ENCODE measurements at places on chromosomes 2 and 18. TPM values are rescaled to one million over a fixed set of nuclear protein-coding genes. Genes with fewer than 3 reads are reported as not detected.

SULT1C3 gene
- total RNA-seq = not detected

GPR39 gene
- not detected for total RNA-seq

IFIH1 gene
- 33.8 TPM for total RNA-seq

LAMA1 gene
- not detected for total RNA-seq

PTGR3 gene
- total RNA-seq = 33.0 TPM

RAB17 gene
- not detected for total RNA-seq

SERPINB13 gene
- not detected for total RNA-seq

DNAH7 gene
- total RNA-seq = not detected

NEB gene
- 0.22 TPM for total RNA-seq

ERICH2 gene
- not detected for total RNA-seq

RIT2 gene
- total RNA-seq = not detected

SOCS6 gene
- total RNA-seq = 0.60 TPM

REG1A gene
- total RNA-seq = not detected

GPR155 gene
- total RNA-seq = 11.0 TPM

NT5C1B gene
- not detected for total RNA-seq

TCF23 gene
- total RNA-seq = not detected

SCN3A gene
- total RNA-seq = 0.10 TPM

CXCR4 gene
- total RNA-seq = 70.2 TPM

FAP gene
- not detected for total RNA-seq

TUBA4B gene
- total RNA-seq = not detected

UGT1A4 gene
- not detected for total RNA-seq

- no peak overlapping the region for H3K4me3 ChIP-seq
- DNase-seq = no peak
- H3K36me3 ChIP-seq = no peaks in the 10 kb centered on the region
Observed at GRCh38 chr2:78029392-78029995, 507.3 kb upstream of the LRRTM4 start.

GRCh38 chr2:65085148-65085547, 28.9 kb downstream of the CEP68 start:
- peaks cover 24% of the 10 kb centered on the region for H3K36me3 ChIP-seq
- H3K27ac ChIP-seq = no peak overlapping the region
- H3K4me3 ChIP-seq = no peak overlapping the region
- H3K27me3 ChIP-seq = no peaks in the 10 kb centered on the region

DNA sequence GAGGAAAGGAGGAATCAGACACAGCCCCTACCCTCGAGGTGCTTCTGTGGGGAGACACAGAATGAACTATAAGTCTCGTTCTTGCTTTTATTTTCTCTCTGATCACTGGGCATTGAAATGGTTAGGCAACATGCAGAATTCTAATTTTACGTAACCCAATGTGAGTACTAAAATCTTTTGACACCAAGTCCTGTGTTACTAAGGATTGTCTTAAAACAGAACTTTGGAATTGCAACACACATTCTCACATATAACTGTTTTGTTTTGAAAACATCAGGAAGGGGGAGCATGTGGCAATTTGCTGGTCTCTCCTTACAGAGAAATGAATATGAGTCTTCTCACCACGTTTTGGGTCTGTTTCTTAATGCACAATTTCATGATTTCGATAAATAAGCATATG, 23.6 kb upstream of the SULT1C4 start:
- peaks cover 11% of the 10 kb centered on the region for H3K27me3 ChIP-seq
- no peak for DNase-seq
- H3K27ac ChIP-seq = no peak overlapping the region
- no peaks in the 10 kb centered on the region for H3K4me1 ChIP-seq

GRCh38 chr18:79191956-79192355, 122.8 kb downstream of the ATP9B start:
- DNase-seq = no peak
- no peaks in the 10 kb centered on the region for H3K27me3 ChIP-seq
- peaks cover 5% of the 10 kb centered on the region for H3K4me1 ChIP-seq
- H3K27ac ChIP-seq = no peak overlapping the region

- H3K4me1 ChIP-seq = peaks cover 32% of the 10 kb centered on the region
- DNase-seq = no peak
- no peaks in the 10 kb centered on the region for H3K27me3 ChIP-seq
Observed at GRCh38 chr2:237894396-237894979, 35.1 kb downstream of the RAMP1 start.

DNA sequence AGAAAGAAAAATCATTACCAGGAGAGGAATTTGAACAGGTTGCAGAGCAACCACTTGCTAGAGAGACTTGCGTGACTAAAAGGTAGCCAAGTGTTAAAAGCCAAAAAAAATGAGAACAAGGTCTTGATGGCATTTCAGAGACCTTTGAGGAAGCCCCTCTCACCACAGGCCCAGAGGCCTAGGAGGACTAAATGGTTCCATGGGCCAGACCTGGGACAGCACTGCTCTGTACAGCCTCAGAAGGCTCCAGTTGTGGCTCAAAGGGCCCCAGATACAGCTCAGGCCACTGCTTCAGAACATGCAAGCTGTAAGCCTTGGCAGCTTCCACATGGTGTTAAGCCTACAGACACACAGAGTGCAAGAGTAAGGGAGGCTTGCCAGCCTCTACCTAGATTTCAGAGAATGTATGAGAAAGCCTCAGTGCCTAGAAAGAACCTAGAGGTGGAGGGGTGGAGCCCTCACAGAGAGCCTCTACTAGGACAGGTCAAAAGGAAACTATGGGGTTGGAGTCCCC, 15.3 kb downstream of the CNDP1 start:
- H3K4me1 ChIP-seq = no peaks in the 10 kb centered on the region
- H3K27me3 ChIP-seq = peaks cover 2% of the 10 kb centered on the region
- H3K27ac ChIP-seq = no peak overlapping the region

- peaks cover 4% of the 10 kb centered on the region for H3K4me1 ChIP-seq
- H3K27me3 ChIP-seq = peaks cover 13% of the 10 kb centered on the region
- no peak for DNase-seq
- no peaks in the 10 kb centered on the region for H3K36me3 ChIP-seq
- no peak overlapping the region for H3K4me3 ChIP-seq
Observed at GRCh38 chr2:127680706-127681287, 5.5 kb upstream of the LIMS2 start.

GRCh38 chr18:59057969-59058368, 81.7 kb upstream of the SEC11C start:
- no peaks in the 10 kb centered on the region for H3K36me3 ChIP-seq
- no peak overlapping the region for H3K27ac ChIP-seq
- no peak overlapping the region for H3K4me3 ChIP-seq
- H3K27me3 ChIP-seq = peaks cover 9% of the 10 kb centered on the region
- DNase-seq = no peak

DNA sequence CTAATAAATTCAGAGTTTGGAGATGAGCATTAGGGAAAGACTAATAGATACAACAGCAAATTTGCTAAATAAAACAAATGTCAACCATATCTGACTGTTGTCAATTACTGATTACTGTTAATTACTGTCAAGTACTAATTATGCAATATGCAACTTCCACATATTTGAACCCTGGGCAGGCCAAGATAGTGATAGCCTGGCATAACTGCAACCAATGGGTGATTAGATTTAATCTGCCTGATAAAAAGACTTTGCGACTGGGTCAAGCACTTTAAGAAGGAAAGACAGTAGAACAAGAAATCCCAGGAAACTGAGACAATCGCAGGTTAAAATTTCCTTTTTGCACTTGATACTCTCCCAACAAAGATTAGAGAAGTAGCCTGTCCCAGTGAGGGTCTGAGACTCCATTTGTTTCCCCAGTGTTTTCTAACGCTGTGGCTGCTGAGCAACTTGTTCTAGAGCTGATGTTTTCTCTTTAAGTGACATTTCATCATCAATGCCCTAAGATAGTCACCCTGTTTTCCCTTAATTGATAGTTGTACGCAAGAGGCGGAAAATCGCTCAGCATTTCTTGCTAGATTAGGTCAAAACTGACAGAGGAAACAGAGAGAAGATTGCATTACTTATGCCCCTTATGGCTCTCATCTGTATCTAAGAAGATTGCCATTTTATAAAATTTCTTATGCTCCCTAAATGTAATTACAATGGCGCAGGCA, 17.8 kb downstream of the ARHGAP15 start:
- DNase-seq = no peak
- peaks cover 11% of the 10 kb centered on the region for H3K36me3 ChIP-seq
- peak overlapping the region; percentile 65 for H3K27ac ChIP-seq
- H3K4me3 ChIP-seq = no peak overlapping the region
- peaks cover 84% of the 10 kb centered on the region for H3K4me1 ChIP-seq

DNA sequence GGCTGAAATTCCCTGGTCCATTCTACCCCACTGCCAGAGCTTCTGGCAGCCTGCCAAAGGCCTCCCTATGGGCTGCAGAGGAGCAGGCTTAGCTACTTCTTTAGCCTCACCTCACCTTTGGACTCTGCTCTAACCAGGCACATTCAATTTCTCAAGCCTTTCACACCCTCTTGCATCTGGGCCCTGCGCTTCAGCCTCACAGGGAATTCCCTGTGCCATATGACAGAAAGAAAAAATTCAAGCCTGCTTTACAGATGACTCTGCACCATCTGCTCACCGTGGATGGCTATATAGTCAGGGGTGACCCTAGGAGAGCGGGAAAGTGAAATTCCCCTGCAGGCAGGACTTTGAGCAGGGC, 62.5 kb downstream of the REEP1 start:
- no peak for DNase-seq
- no peak overlapping the region for H3K27ac ChIP-seq
- H3K4me1 ChIP-seq = peaks cover 10% of the 10 kb centered on the region
- no peaks in the 10 kb centered on the region for H3K27me3 ChIP-seq
- H3K36me3 ChIP-seq = peaks cover 4% of the 10 kb centered on the region

- no peaks in the 10 kb centered on the region for H3K4me1 ChIP-seq
- DNase-seq = no peak
- no peak overlapping the region for H3K27ac ChIP-seq
Observed at GRCh38 chr2:241672243-241673188, 14.1 kb downstream of the DTYMK start.

- H3K36me3 ChIP-seq = no peaks in the 10 kb centered on the region
- H3K4me1 ChIP-seq = peaks cover 3% of the 10 kb centered on the region
- peak; percentile 48 for DNase-seq
- no peak overlapping the region for H3K27ac ChIP-seq
Observed at GRCh38 chr2:206693399-206694137, 24.6 kb downstream of the DYTN start.

GRCh38 chr2:64988420-64989125, 626 bp upstream of the SLC1A4 start:
- peak overlapping the region; percentile 60 for H3K4me3 ChIP-seq
- H3K27ac ChIP-seq = peak overlapping the region; percentile 7
- peaks cover 11% of the 10 kb centered on the region for H3K27me3 ChIP-seq
- peak; percentile 35 for DNase-seq
- H3K4me1 ChIP-seq = peaks cover 35% of the 10 kb centered on the region

- H3K27ac ChIP-seq = no peak overlapping the region
- peak; percentile 32 for DNase-seq
- H3K36me3 ChIP-seq = peaks cover 1% of the 10 kb centered on the region
- H3K4me1 ChIP-seq = peaks cover 5% of the 10 kb centered on the region
- H3K27me3 ChIP-seq = peaks cover 3% of the 10 kb centered on the region
Observed at GRCh38 chr2:99085421-99085820, 56.1 kb upstream of the C2orf15 start.

- no peak overlapping the region for H3K27ac ChIP-seq
- H3K4me3 ChIP-seq = no peak overlapping the region
- no peak for DNase-seq
- no peaks in the 10 kb centered on the region for H3K4me1 ChIP-seq
- H3K27me3 ChIP-seq = no peaks in the 10 kb centered on the region
Observed at GRCh38 chr2:211946960-211947359, 591.6 kb downstream of the ERBB4 start.

GRCh38 chr2:98908931-98909316, 27.1 kb downstream of the CRACDL start:
- no peak overlapping the region for H3K27ac ChIP-seq
- H3K4me1 ChIP-seq = peaks cover 18% of the 10 kb centered on the region
- DNase-seq = no peak

DNA sequence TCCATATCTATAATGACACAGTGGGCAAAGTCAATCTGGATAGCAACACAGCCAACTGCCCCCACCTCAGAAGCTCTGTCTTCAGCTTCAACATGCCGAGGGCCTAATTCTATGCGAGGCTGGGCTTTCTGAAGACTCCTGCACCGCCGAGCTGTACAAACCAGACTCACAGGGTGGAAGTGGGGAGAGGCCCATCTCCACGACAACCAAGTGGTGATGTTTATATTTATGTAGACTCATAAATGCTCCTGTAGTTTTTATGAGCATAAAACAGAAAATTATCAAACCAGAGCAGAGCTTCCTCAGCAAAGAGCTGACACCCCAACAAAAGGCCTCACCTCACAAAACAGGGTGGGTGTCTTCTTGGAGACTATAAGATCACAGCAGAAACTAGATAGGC, 77.0 kb upstream of the LGALSL start:
- H3K27me3 ChIP-seq = no peaks in the 10 kb centered on the region
- H3K4me1 ChIP-seq = no peaks in the 10 kb centered on the region
- H3K27ac ChIP-seq = no peak overlapping the region
- no peaks in the 10 kb centered on the region for H3K36me3 ChIP-seq
- H3K4me3 ChIP-seq = no peak overlapping the region

GRCh38 chr18:60406721-60407120, 34.1 kb upstream of the MC4R start:
- no peak overlapping the region for H3K4me3 ChIP-seq
- H3K36me3 ChIP-seq = no peaks in the 10 kb centered on the region
- no peak overlapping the region for H3K27ac ChIP-seq
- H3K4me1 ChIP-seq = no peaks in the 10 kb centered on the region
- H3K27me3 ChIP-seq = no peaks in the 10 kb centered on the region

- peaks cover 23% of the 10 kb centered on the region for H3K4me1 ChIP-seq
- H3K4me3 ChIP-seq = no peak overlapping the region
- peak overlapping the region; percentile 55 for H3K27ac ChIP-seq
- no peaks in the 10 kb centered on the region for H3K27me3 ChIP-seq
Observed at GRCh38 chr2:120287183-120288015, 34.7 kb downstream of the RALB start.

GRCh38 chr2:153404792-153405191, 73.8 kb downstream of the RPRM start:
- H3K27me3 ChIP-seq = no peaks in the 10 kb centered on the region
- DNase-seq = no peak
- H3K4me1 ChIP-seq = no peaks in the 10 kb centered on the region
- no peaks in the 10 kb centered on the region for H3K36me3 ChIP-seq

DNA sequence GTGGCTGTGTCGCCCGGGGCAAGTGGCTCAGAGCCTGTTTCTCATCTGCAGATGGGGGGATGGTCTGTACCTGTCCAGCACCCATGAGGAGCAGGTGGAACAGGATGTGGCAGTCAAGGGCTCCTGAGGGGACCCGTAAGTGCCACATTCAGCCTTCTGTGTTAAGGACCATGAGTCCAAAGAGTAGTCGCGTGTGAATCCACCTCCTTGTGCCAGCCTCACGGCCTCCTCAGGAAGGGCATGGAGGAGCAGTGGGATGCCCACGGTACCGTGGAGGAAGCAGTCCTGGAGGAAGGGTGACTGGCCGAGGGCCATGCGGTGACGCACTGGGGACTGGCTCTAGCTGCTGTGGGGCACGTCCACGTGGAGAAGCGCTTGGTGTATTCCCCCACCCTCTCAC, 61.1 kb downstream of the ODC1 start:
- peaks cover 78% of the 10 kb centered on the region for H3K4me1 ChIP-seq
- H3K36me3 ChIP-seq = no peaks in the 10 kb centered on the region
- H3K4me3 ChIP-seq = no peak overlapping the region
- H3K27me3 ChIP-seq = no peaks in the 10 kb centered on the region

- H3K4me1 ChIP-seq = no peaks in the 10 kb centered on the region
- DNase-seq = no peak
- no peak overlapping the region for H3K4me3 ChIP-seq
- no peaks in the 10 kb centered on the region for H3K36me3 ChIP-seq
Observed at GRCh38 chr18:74425876-74426275, 31.2 kb downstream of the DIPK1C start.

GRCh38 chr2:46847185-46847710, 68.4 kb downstream of the MCFD2 start:
- no peak overlapping the region for H3K27ac ChIP-seq
- no peak for DNase-seq
- H3K36me3 ChIP-seq = no peaks in the 10 kb centered on the region
- H3K27me3 ChIP-seq = no peaks in the 10 kb centered on the region
- H3K4me1 ChIP-seq = no peaks in the 10 kb centered on the region
- H3K4me3 ChIP-seq = no peak overlapping the region

All from activated naive CD4-positive, alpha-beta T cell treated with anti-CD3 and anti-CD28 coated beads for 36 hours (primary cell).